NCI-H1092 treated with DMSO at 0.1 percent for 48 hours (cell line): ENCODE measurements at places on chromosomes 13 and 19.

- DNase-seq: peak; percentile 66
Measured at GRCh38 chr13:94753327-94753726, 41.0 kb upstream of the SOX21 start.

DNA sequence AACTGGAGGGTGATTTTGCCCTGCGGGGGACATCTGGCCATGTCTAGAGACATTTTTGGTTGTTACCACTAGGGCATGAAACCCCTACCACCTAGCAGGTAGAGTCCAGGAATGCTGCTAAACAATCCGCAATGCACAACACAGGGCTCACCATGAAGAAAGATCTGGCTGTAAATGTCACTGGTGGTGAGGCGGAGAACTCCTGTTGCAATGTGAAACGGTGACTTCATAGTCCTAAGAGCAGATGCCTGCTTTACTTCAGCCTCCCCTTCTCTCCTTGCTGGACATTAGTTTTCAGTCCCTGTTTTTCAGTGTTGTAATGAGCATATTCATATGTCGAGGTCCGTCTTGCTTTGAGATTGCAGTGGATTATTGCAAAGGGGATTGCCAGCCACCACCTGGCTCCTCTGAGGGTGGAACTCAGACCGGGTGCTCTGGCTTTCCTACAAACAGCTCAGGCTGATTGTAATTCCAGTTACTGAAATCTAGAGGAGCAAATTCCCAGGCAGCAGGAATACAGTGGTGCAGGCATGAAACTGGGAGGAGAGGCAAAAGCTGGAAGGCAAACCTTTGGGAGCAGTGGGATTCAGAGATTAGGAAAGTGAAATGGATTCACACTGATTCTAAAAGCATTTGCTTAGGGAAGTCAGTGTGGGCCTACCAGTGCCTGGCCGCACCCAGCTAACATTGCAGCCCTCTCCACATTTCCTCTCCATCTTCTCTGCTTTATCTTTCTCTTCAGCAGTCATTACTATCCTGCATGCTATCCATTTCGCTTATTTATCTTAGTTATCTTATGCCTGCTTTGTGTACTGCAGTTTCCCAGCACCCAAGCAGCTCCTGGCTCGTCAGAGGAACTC, 76.1 kb upstream of the PCDH8 start:
- DNase-seq: no peak

DNA sequence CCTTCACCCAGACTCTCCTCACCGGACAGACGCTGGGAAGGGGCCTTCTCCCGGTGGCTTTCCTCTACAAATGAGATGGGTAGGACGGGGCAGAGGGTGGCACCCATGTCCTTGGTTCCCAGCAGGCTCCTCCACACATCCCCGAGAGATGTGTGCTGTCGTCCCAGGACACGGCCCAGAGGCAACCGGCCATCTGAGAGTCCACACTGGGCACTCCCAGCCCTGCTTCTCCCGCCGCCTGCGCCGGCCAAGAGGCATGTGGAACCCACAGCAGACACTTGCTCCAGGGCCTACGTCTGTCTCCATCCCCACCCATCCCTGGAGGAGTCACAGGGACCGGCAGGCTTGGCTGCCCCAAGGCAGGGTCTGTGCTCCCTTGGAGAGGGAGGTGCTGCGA, 179.9 kb downstream of the KDM4B start:
- no peak for DNase-seq

- no peak for DNase-seq
Measured at GRCh38 chr19:18529782-18530181, 7.9 kb upstream of the ELL start.

DNA sequence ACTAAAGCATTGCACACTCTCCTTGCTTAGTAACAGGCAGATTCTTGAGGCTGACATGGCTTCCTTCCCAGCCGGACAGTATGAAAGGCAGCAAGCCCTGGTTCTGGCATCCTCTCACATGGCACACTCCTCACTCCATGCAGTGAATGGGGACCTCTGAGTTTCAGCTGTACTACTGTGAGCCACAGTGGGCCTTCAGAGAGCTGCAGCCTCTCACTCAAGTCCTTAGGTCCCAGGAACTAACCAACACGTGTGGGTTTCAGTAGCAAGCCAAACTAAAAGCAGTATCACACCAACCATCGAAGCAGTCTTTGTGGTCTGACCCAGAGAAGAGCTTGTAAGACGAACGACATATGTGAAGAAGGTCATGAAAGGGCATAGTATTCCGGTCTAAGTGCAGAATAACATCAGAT, 128.2 kb downstream of the TBC1D4 start:
- DNase-seq: no peak

- no peak for DNase-seq
Measured at GRCh38 chr13:97544031-97544765, 110.2 kb downstream of the RAP2A start.

- no peak for DNase-seq
Measured at GRCh38 chr13:38398711-38399493, 49.3 kb downstream of the UFM1 start.

DNA sequence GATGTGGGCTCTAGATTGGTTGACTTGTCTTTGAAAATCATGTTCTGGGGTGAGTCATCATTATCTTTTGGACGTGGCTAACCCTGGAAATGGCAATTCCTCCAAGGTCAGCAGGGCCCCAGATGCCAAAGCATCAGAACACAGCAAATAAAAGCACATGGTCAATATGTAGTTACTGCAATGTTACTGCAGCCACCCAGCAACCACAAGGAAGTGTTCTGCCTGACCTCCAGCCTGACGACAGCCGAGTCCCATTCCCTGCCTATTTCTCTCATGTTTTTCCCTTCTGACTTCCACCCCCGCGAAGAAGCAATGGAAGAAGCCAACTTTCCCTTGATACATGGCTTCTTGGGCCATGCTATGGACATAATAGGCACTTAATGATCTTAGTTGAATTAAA, 577.9 kb downstream of the IRS2 start:
- DNase-seq: no peak

DNA sequence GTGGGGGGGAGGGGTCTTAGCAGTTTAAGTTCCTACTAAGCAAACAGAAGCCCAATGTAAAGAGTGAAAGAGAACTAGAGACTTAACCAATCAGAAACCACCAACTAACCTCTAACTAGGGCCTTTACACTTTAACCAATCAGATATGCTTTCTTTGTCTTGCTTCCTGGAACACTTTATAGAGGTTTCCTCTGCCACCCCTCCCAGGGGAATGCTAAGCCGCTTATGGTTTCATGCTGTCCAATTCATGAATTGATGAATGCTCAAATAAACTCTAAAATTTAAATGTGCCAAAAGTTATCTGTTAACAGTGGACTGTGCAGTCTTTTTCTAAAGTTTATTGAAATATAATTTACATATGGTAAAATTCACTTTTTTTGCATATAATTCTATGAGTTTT, 33.9 kb upstream of the LATS2 start:
- no peak for DNase-seq

GRCh38 chr13:91303031-91303430, 44.5 kb upstream of the MIR17HG start:
- no peak for DNase-seq

DNA sequence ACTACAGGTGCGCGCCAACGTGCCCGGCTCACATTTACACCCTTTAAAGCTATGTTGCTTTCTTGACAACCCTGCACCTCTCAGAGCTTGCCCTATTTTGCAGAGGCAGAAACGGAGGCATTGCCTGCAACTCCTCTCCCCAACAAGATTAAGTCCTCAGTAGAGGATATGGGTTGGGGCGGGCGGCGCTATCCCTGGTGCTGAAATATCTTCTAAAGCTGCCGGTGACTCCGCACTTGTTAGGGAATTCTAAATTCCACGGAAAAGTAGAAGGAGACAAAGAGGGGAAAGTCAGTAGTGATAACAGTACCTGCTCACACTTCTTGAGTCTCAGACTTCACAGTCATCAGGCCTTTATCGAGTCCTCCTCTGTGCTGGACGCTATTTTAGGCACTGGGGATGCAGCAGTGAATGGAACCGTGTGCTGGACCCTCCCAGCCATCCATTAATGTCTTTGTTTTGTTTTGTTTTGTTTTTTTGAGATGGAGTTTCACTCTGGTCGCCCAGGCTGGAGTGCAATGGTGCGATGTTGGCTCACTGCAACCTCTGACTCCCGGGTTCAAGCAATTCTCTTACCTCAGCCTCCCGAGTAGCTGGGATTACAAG, 18.0 kb downstream of the SLC5A5 start:
- DNase-seq: no peak

DNA sequence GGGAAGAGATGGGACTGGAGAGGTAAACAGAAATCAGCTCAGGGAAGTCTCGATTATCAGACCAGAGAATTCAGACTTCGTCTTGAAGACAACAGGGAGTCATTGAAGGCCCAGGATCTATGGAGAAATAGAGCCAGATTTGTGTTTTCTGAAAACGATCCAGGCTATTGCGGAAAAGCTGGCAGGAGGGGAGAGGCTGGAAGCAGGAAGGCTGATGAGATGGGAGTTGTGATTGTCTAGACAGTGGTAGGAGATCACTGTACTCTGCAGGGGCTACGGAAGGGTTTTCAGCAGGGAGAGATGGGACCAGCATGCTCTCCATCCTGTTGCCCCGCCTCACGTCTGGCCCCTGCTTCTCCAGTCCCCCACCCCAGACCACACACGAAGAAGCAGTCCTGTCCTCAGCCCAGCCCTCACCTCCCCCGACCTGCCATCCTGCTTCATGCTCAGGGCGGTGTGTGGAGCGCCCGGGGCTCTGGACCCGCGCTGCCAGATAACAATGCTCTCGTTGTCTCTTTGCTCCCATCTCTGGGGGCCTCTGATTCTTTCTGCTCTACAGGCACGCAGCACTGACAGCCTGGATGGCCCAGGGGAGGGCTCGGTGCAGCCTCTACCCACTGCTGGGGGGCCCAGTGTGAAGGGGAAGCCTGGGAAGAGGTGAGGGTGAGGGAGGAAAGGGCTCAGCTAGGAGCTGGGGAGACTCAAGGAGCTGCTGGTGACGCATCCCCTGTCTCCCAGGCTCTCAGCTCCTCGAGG, 1.9 kb downstream of the ARHGAP33 start:
- no peak for DNase-seq

- DNase-seq: no peak
Measured at GRCh38 chr19:18310118-18310909, 12.6 kb downstream of the LSM4 start.

DNA sequence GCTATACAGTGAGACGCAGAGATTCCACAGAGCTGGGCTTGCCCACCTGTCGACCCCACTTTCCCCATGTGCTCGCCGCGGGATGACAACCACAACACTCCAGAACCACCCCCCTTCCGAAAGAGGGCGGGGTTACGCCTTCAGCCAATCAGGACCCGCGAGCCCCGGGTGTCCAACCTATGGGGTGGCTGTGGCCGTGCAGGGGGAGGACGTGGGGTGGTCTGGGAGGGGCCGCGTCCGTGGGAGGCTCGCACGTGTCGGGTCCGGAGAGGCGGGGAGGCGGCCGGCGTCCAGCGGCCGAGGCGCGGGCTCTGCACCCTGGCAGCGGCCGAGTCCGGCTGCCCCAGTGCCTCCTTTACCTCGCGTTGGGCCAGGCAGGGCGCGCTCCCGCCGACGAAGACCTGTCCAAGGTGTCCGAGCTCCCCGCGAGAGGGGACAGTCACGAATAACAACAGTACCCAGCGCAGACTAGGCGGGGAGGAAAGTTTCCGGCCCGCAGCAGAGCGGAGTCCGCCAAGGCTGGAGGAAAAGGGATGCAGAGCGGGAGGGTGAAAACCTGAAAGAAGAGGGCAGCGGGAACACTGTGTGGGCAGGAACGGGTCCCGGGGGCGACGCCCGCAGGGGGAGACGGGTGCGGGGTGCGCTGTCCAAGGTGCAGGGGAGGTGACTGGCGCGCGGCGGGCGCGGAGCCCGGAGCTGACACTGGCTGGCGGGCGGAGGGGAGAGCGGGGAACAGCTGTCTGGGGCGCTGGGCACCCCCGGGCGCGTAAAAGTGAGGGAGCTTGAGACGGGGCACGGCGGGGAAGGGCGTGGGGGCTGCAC, 911 bp downstream of the ENOX1 start:
- peak; percentile 49 for DNase-seq

GRCh38 chr19:57527136-57527881, at the start of gene ZNF549:
Gene ZNF549 (plus strand): TSS chr19:57527356. CDS start chr19:57527574, 218 bp downstream.
- peak; percentile 84 for DNase-seq

GRCh38 chr19:23542562-23542961, 144.4 kb downstream of the ZNF675 start:
- DNase-seq: no peak

DNA sequence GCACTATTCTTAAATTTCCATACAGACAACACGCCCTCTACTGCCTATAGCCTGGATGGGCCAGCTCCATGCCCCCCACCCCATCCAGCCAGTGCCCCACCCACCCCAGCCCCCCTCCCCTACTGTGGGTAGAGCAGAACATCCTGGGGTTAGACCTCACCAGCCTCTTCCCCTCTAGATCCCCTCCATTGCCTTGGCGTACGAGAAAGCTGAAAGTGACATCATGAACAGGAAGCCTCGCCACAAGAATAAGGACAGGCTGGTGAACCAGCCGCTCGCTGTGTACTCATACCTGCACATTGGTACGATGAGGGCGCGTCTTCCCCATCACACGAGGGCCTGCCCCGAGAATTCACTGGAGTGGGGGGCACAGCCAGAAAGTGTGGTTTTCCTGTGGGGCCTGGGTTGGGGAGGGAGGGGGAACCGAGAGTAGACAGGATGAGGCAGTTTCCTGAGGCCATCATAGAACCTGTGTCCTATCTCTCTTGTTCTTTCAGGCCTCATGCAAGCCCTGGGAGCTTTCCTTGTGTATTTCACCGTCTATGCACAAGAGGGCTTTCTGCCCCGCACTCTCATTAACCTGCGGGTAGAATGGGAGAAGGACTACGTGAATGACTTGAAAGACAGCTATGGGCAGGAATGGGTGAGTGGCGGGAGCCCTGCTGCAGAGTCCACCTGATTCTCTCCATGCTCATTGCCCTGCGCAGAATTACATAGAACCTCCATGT, 29.1 kb downstream of the ATP12A start:
- DNase-seq: no peak

- DNase-seq: no peak
Measured at GRCh38 chr13:33639626-33640080, 178.3 kb upstream of the RFC3 start.

GRCh38 chr13:23510544-23510916, 59.7 kb upstream of the TNFRSF19 start:
- DNase-seq: no peak

- no peak for DNase-seq
Measured at GRCh38 chr13:95176611-95177259, 124.5 kb downstream of the ABCC4 start.

- no peak for DNase-seq
Measured at GRCh38 chr13:72617186-72617585, 110.2 kb downstream of the MZT1 start.

DNA sequence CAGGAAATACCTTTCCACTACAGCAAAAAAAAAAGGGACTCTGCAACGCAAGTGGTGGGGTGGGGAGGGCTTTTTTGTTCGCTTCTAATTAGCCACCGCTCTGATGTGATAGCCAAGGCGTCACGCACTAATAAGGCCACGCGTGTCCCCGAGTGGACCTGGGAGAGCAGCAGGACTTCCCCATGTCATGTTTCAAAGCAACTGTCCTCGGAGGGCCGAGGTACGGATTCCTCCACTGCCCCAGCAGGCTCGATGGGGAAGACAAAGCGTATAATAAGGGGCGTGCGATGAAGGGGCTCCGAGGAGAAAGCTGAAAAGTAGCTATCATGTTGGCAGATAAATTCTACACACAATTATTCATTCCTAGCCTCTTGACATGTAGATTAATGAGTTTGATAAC, 179.7 kb upstream of the ZNF507 start:
- no peak for DNase-seq

GRCh38 chr13:99982036-99982730, 599 bp downstream of the ZIC2 start:
- DNase-seq: peak; percentile 68
